Kidney (tissue), 22 donors: ENCODE measurements at places on chromosomes 2 and 18. TPM values are rescaled to one million over a fixed set of nuclear protein-coding genes. Genes with fewer than 3 reads are reported as not detected.
A peak's percentile ranks its signal among the peaks of the same experiment; 100 is the strongest.

GRCh38 chr2:233996461-233996860, 54.0 kb upstream of the SPP2 start:
- H3K4me1 ChIP-seq, result no peaks in the 10 kb centered on the region
- H3K36me3 ChIP-seq, result no peaks in the 10 kb centered on the region
- no peak for DNase-seq
- no peak overlapping the region for H3K4me3 ChIP-seq

- no peaks in the 10 kb centered on the region for H3K27me3 ChIP-seq
- peak; percentile 62 for DNase-seq
- no peak overlapping the region for H3K27ac ChIP-seq
- H3K36me3 ChIP-seq, result no peaks in the 10 kb centered on the region
These were observed 471.5 kb downstream of the EPHA4 start for GRCh38 chr2:221100467-221101089.

DNA sequence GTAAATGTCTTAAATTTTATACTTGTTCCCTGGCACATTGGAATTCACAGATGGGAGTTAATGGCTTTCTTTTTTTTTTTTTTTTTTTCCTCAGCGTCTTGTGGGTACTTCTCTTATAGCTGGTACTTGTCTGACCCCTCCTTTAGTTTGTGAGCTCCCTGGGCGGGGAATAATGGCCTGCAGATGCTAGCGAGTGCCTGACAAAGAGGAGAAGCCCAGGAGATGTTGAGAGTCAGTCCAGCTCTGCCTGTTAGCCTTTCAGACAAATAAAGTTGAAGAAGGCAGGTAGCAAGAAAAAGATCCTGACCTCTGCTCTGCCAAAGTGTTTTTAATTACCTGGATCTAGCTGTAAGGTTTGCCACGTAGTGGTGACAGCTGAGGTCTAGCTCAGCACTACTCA, 6.6 kb downstream of the BCL2L11 start:
- no peaks in the 10 kb centered on the region for H3K4me1 ChIP-seq
- DNase-seq, result no peak
- H3K4me3 ChIP-seq, result no peak overlapping the region
- H3K27ac ChIP-seq, result no peak overlapping the region
- H3K36me3 ChIP-seq, result no peaks in the 10 kb centered on the region

L3MBTL4 gene
- 15.2 TPM for total RNA-seq

KDSR gene
- total RNA-seq, result 73.5 TPM

DNA sequence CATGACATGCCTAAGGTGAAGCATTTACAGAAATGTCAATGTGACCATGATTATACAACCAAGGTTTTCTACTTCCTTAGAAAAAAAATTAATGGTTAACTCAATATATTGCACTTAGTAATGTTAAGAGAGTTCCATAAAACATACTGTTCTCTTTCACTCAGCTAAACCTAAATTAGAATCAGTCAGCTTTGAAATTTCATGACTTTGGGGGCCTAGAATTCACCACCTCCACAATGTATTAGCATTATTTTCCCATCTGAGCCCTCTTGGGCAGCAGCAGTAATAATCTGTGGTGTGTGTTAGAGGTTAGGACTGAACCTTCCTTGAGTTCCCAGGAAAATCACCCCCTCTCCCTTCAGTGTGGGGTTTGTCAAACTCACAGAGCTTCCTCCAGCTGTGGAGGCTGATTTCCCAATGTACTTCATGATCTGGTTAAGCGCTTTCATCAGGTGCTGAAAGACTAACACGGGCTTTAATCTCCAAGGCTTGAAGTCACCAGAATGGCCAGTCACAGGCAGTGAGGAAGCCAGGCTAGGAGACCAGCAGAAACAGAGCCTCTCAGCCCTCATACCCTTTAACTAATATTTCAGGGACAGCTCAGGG, 7.1 kb upstream of the UPP2 start:
- DNase-seq, result peak; percentile 69
- no peaks in the 10 kb centered on the region for H3K27me3 ChIP-seq
- peaks cover 28% of the 10 kb centered on the region for H3K4me1 ChIP-seq

UGT1A5 gene
- total RNA-seq, result 2.1 TPM

DNAJB2 gene
- 94.3 TPM for total RNA-seq

CCDC178 gene
- 3.7 TPM for total RNA-seq

- no peaks in the 10 kb centered on the region for H3K36me3 ChIP-seq
- DNase-seq, result peak; percentile 4
- no peaks in the 10 kb centered on the region for H3K27me3 ChIP-seq
- H3K4me1 ChIP-seq, result no peaks in the 10 kb centered on the region
These were observed 141.7 kb downstream of the OTX1 start for GRCh38 chr2:63192169-63192888.

DNA sequence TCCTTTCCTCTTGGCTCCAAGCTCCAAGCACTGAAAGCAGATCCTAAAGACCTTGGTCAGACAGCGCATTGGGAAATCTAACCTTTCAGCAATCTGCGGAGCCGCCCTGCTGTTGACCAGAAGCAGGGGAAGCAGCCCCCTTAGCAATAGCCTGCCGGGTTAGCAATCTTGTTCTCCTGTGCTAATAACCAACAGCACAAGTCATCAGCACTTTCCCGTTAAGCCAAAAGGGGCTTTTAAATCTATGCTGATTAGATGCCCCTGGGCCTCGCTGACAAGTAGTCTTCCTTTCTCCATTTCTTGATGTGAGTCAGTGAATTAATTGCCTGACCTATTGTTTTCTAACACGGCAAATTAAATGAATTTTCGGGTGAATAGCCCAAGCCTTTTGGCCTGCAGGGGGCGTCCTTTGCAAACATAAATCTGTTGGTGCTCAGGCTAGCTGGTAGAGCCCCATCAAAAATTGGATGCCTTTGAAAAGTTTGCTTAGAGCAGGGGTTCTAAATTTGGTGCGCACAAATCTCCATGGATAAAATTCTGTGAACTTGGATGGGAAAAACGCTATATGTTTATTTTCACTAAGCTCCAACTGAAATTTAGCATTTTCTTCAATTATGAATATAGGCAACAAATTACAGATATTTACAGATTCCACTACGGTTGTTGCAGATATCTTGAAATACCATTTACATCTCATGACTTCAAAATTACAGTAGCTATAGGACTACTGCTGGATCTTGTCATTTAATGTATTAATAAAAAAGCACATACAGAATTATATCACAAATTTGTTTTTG, 24.6 kb downstream of the MAIP1 start:
- H3K36me3 ChIP-seq, result no peaks in the 10 kb centered on the region
- H3K27ac ChIP-seq, result no peak overlapping the region
- no peaks in the 10 kb centered on the region for H3K27me3 ChIP-seq
- H3K4me1 ChIP-seq, result no peaks in the 10 kb centered on the region

GRCh38 chr18:62457877-62458276, 64.9 kb upstream of the ZCCHC2 start:
- H3K36me3 ChIP-seq, result no peaks in the 10 kb centered on the region
- H3K27me3 ChIP-seq, result no peaks in the 10 kb centered on the region
- H3K4me3 ChIP-seq, result no peak overlapping the region
- DNase-seq, result no peak

CPLX4 gene
- not detected for total RNA-seq

- no peak for DNase-seq
- H3K36me3 ChIP-seq, result no peaks in the 10 kb centered on the region
- H3K27me3 ChIP-seq, result no peaks in the 10 kb centered on the region
- H3K27ac ChIP-seq, result no peak overlapping the region
- H3K4me3 ChIP-seq, result no peak overlapping the region
These were observed 31.8 kb downstream of the ARHGAP25 start for GRCh38 chr2:68766376-68766845.

PDE1A gene
- 70.5 TPM for total RNA-seq

SLC38A11 gene
- 20.0 TPM for total RNA-seq

GRCh38 chr18:53745224-53745967, 479.1 kb downstream of the MBD2 start:
- DNase-seq, result no peak
- H3K4me3 ChIP-seq, result no peak overlapping the region
- H3K36me3 ChIP-seq, result no peaks in the 10 kb centered on the region
- H3K27ac ChIP-seq, result no peak overlapping the region
- H3K4me1 ChIP-seq, result no peaks in the 10 kb centered on the region

DNA sequence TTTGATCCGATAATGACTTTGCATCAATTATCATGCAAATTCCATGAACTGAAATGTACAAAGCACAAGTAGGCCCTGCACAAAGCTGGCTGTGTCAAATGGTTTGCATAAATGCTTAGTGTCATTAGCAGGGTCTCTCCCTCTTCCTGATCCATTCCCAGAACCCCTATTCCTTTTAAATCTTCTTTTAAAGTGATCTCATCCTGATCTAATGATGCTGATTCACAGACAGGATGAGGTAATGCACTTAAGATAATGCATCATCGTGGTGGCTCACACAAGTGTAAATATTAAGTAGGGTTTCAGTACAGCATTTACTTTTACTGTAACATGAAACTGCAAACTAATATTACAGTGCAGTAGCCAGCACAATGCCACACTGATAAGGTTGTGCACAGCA, 304.8 kb upstream of the SOX11 start:
- no peaks in the 10 kb centered on the region for H3K4me1 ChIP-seq
- no peak overlapping the region for H3K4me3 ChIP-seq
- H3K27ac ChIP-seq, result no peak overlapping the region

DNA sequence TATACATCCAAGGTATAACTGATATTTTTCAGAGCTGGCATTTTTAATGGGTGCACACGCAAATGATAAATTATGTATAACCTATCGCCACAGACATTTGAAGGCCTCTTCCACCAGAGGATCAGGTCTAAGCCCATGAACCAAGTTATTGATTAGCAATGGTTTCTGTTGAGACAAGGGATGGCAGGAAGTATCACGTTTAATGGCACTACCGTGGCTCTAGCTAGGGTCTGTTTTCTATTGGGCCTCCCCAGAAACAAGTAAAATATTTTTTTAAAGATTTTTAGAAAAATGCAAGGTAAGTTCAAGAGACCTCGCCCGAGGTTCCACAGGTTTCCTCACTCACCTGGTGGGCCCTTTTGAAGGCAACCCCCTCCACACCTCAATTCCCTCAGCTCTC, 667 bp downstream of the GFPT1 start:
- H3K36me3 ChIP-seq, result no peaks in the 10 kb centered on the region
- H3K4me1 ChIP-seq, result peaks cover 7% of the 10 kb centered on the region
- H3K27me3 ChIP-seq, result no peaks in the 10 kb centered on the region
- peak overlapping the region; percentile 55 for H3K4me3 ChIP-seq

DNA sequence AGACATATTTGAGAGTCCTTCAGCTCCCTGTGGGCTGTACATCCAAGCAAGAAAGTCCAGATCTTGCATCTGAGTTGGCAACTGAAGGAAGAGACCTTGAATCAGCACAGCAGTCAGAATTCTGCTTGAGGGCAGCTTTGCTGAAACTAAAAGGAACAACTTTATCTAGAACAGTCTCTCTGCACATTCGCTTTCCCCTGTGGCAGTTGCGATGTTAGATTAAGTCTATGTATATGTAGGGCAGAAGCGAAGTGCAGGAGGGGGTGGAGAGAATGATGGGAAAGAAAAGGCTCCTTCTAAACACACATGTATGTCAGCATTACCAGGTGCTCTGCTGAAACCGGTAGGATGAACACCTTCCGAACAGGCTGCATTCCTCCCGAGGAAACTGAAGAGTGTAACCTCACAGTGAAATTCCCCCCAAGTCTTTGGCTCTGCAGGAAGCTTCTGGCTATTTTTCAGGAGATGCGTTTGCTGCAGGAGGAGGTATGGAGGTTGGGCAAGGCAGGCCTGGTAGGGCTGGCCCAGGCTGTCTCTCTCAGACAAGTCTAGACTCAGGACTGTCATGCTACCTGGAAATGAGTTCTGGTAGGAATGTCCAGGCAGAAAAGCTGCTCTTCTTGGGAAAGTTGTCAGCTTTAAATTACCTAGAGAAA, 70.0 kb upstream of the ATL2 start:
- no peak overlapping the region for H3K27ac ChIP-seq
- H3K27me3 ChIP-seq, result no peaks in the 10 kb centered on the region
- no peaks in the 10 kb centered on the region for H3K4me1 ChIP-seq
- DNase-seq, result no peak
- no peaks in the 10 kb centered on the region for H3K36me3 ChIP-seq
- H3K4me3 ChIP-seq, result no peak overlapping the region

DNA sequence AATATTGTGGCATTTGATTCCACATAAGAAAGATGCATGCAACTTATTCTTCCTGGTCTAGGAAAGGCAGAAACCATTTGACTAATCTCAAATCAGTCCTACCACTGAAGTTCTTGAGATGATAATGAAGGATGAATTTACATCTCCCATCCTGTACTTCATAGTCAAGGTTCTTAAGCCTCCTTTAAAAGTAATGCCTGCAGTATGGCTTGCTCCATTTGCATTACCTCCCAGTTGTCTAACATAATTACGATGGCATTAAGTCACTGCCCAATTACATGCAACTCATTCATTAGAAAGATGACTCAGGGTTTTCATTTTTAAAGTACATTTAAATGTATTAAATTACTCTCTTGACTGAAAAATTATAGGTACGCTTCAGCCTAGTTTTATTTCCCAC, 32.2 kb downstream of the THADA start:
- no peaks in the 10 kb centered on the region for H3K36me3 ChIP-seq
- no peaks in the 10 kb centered on the region for H3K27me3 ChIP-seq
- H3K4me3 ChIP-seq, result no peak overlapping the region
- DNase-seq, result no peak
- no peak overlapping the region for H3K27ac ChIP-seq
- H3K4me1 ChIP-seq, result no peaks in the 10 kb centered on the region

DNA sequence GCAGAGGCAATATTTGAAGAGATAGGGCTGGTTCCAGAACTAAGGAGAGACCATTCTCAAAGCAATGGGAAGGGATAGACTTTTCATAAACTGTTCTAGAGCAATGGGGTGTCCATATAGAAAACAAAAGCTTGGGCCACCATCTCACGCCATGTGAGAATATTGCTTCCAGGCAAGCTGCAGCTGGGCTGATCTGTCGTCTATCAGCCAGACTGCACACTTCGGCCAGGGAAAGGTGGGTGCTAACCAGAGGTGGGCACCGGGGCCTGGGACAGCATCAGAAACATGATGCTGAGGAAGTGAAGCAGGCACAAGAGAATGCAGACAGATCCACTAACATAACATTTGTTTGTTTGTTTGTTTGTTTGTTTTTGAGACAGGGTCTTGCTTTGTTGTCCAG, 43.7 kb downstream of the MYO7B start:
- H3K4me3 ChIP-seq, result no peak overlapping the region
- H3K36me3 ChIP-seq, result no peaks in the 10 kb centered on the region
- no peaks in the 10 kb centered on the region for H3K27me3 ChIP-seq
- H3K4me1 ChIP-seq, result no peaks in the 10 kb centered on the region
- no peak overlapping the region for H3K27ac ChIP-seq

ONECUT2 gene
- total RNA-seq, result 0.22 TPM

PLEKHH2 gene
- total RNA-seq, result 25.0 TPM

GRCh38 chr2:128245813-128246212, 72.9 kb downstream of the HS6ST1 start:
- no peaks in the 10 kb centered on the region for H3K27me3 ChIP-seq
- no peaks in the 10 kb centered on the region for H3K36me3 ChIP-seq
- no peaks in the 10 kb centered on the region for H3K4me1 ChIP-seq
- no peak overlapping the region for H3K4me3 ChIP-seq
- no peak overlapping the region for H3K27ac ChIP-seq
